Lung microvascular endothelial cell (primary cell): ENCODE measurements at places on chromosomes 2 and 18.
A peak's percentile ranks its signal among the peaks of the same experiment; 100 is the strongest.

- DNase-seq = no peak
Measured at GRCh38 chr2:228701506-228701905, 520.0 kb upstream of the SPHKAP start.

DNA sequence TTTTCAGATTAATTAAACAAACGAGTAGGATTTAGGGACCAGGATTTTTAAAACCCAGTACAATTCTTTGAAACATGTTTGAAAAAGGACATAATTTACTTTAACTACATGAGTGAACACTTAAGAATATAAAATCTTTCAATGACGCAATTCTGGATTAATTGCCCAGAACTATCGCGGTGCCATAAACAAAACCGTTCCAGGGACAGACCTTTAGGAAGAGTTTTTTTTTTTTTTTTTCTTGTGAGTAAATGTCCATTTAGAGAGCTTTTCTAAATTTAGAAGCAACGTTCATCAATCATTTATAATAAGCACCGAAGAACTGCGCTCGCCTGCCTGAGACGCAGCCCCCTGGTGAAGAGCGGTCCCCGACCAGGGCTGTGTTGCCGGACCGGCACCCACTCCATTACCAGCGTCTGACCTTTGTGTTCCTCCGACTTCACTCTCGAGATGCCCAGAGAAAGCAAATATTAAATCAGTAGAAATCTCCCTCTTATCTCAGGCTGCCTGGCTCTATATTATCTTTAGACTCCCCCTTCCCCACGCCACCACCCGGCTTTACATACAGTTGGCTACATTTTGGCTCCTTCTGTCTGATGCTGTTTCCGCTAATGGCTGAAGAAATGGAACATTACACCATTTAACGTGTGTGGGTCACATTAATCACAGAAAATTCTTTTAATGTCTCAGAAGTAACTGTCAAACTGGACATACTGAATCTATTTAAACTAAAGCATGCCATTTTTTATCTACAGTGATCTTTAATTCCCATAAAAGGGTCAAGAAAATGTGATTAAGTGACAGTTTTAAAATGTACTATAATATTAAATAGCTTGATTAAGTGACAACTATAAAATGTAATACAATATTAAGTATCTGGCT, 364.0 kb upstream of the MEIS1 start:
- no peak for DNase-seq

- peak; percentile 62 for DNase-seq
Measured at GRCh38 chr2:203675086-203675485, 31.4 kb upstream of the CD28 start.

- DNase-seq = no peak
Measured at GRCh38 chr2:54927085-54927750, 123.0 kb downstream of the RTN4 start.

DNA sequence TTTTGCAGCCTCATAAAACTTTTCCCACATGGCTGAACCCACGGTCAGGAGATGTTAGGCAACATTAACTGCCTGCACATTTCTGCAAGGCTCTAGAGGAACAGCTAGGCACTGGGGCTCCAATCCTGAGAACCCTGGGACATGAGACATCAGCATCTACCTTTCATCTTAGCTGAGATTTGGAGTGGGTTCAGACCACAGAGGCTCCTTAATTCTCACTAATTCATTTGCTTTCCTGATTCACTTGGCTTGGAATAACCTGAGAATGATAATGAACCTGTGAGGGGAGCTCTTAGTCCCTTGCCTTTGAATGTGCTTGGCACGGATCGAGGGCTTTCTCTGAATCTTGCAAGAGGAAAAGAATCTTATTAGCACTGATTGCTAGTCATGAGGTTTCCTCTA, 266.2 kb downstream of the FIGN start:
- no peak for DNase-seq

GRCh38 chr18:2442726-2443275, 128.5 kb downstream of the METTL4 start:
- DNase-seq = no peak

DNA sequence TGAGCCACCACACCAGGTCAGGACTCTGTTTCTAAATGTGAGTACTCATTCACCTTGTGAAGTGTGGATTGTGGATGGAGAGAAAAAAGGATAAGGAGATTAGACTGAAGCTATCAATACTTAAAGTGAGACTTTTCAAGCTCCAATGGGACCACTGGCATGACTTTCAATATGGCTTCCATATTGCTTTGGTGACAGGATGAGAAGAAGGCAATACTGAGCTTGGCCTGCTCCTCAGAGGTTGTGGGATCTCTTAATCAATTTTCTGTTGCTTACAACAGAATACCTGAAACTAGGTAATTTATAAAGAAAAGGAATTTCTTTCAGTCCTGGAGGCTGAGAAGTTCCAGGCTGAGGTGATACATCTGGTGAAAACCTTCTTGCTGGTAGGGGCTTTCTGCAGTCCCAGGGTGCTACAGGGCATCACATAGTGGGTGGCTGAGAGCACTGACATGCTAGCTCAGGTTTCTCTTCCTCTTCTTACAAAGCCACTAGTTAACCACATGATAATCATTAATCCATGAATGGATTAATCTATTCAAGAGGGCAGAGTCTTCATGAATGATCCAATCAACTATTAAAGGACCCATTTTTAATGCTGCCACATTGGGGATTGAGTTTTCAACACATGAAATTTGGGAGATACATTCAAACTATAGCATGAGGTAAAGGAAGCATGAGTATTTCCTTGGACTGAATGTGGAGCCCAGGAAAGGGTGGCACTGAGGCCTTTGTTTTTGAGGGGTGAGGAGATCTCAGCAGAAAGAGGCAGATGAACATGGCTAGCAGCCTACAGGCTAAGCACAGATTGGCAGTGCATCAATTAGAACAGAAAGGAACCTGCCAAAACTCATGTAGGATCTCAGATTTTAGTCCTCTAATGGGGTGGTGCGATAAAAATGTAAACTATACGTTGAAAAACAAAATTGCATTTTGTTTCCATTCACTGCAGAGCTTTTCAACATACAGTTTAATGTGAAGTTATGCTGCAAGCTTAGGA, 274.5 kb downstream of the PIK3C3 start:
- no peak for DNase-seq

- no peak for DNase-seq
Measured at GRCh38 chr2:568639-569235, 108.5 kb downstream of the TMEM18 start.

- DNase-seq = no peak
Measured at GRCh38 chr2:71126957-71127356, 3.1 kb downstream of the MCEE start.

DNA sequence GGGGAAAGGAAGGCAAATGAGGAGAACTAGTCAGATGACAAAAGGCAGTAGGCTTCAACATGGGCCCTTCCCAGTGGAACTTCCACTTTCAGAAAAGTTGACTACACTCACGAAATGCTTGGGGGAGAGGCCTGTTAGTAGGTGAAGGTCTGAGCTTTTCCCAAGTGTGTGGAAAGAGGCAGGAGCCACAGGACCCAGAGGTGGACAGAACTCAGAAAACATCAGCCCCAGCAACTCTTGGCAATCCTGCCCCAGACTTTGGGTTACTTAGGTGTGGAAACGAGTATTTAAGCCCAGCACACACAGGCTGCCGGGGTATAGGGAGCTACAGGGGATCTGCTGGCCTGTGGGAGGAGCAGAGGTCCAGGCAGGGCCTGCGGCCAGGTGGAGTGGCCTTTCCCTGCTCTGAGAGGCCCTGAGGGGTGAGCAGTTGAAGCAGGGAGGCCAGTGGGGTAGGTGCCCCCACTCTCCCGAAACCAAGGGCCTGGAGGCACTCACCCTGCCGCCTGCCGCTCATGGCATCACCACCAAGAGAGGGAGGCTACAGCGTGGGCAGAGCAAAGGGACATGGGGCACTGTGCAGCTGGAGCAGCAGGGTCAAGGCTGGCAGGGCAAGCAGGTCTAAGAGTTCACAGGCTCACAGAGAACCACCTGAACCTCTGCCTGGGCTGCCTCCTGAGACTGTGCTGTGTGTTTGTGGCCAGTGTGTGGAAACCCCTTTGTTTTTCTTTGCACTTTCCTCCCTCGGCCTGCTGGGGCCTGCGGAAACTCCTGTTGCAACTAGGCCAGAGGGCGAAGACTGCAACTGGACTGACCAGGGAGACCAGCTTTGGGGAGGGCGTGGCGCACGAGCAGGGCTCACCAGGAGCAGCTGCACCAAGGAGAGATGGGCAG, 130.7 kb upstream of the SERTAD2 start:
- DNase-seq = no peak

- peak; percentile 6 for DNase-seq
Measured at GRCh38 chr2:39665811-39666490, at the start of gene TMEM178A. Gene TMEM178A, plus strand, starts transcription at chr2:39665917. Its CDS starts 58 bp downstream, at chr2:39665975.

GRCh38 chr2:71672826-71673795, 219.8 kb downstream of the DYSF start:
- no peak for DNase-seq

GRCh38 chr2:60295636-60295962, 257.9 kb downstream of the BCL11A start:
- no peak for DNase-seq

DNA sequence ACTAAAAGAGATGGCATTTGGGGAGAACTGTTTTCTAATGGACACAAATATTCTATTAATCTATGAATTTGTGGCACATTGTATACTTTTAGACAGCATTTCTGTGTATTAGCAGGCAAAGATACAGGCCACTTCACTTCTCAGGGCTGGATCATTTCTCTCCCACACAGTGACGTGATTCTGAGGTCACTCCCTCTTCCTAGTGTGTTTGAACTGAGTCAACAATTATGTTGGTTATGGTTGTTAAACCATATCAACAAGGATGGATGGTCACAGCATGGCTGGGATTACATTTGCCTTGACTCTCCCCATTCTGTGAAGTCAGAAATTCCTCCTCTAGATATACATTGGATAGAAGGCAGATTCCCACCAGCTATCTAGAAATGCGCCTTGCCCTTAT, 11.6 kb downstream of the NOSTRIN start:
- no peak for DNase-seq

DNA sequence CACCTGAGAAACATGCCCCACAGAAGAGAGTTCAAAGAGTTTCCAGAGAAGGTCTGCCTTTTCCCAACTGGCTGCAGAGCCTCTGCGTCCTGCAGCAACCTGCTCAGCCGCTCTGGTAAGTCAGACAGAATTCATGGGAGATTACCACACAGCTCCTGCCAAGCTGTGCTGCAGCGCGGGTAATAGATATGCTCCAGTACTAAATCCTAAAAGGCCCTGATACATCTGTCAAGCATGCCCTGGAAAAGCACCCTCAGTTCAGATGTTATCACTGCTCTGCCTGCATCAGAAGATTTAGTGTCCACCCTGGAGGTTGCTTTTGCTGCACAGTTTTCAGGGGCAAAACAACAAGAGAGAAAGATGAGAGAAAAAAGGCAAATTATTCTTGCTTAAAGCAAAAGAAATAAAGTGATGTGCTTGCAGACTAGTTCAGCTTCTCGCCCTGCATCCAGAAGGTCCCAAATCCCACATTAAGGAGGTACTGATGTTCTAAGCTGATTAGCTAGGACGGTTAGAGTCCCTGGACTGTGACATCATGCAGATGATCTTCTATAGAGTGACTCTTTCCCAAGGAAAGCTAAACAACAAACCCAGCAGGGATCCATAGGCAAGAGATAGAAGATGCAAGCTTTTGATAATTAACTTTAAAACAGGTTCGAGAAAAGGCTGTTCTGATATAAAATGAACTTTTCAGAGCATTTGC, 488.6 kb downstream of the BCL11A start:
- no peak for DNase-seq

GRCh38 chr2:70777450-70777849, 9.4 kb upstream of the ADD2 start:
- DNase-seq = no peak

- no peak for DNase-seq
Measured at GRCh38 chr2:220533485-220533884, 906.1 kb downstream of the SLC4A3 start.

DNA sequence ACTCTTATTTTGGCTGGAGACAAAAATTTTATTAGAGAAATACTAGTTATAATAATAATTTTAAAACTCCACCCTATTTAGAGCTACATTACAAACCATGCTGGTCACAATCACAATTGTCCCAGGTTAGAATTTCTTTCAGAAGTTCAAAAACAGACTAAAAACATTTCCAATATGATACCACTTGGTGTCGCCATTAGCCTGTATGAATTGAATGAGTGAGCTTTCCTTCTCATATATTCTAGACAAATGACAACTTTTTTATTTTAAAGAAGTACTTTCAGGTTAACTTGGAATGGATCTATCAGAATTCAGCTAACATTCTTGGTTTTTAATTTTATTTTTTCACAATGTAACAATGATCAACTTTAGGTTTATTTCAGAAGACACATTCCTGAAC, 48.0 kb downstream of the SERPINB8 start:
- DNase-seq = peak; percentile 30

- no peak for DNase-seq
Measured at GRCh38 chr18:21315741-21316197, 73.7 kb downstream of the GREB1L start.

DNA sequence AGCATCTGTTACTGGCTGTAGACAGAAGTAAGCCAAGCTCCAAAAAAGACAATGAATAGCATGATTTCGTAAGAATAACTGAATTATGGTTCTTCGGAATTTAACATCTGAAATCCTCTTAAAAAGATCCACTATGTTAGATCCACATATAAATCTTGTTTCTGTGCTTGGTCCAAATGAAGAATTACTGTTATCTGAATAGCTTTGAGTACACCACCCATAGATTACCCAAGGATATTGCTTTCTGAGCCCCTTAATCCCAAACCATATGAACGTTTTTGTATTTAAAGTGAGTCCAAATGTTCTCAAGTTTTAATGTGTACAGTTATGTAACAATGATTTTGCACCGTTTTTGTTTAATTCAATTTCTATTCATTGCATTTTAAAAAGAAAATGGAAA, 124.9 kb downstream of the DSC3 start:
- no peak for DNase-seq

- DNase-seq = peak; percentile 55
Measured at GRCh38 chr2:44550561-44550960, 188.8 kb downstream of the CAMKMT start.
